ENCODE measurements at places on chromosomes 3 and 15.

- DNase-seq: no peak
These were observed 6.8 kb downstream of the USP4 start for GRCh38 chr3:49333091-49333490.

DNA sequence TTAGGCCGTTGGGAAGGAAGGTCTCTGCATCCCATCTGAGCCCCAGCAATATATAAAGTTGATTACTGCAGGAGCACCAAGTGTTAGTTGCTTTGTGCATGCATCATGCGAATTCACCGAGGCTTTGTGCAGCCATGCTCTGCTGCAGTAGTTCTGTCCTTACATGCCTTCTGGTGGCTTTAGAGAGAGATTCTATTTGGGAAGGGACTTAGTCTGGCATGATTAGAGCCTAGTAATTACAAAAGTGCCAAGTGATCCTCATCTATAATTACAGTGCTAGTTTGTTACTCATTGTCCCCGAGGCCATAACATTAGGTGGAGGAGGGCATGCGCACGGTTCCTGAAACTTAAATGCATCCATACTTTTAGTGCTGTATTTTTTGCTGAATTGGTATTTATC is 353.6 kb downstream of the CNTN4 start:
- DNase-seq: no peak

DNA sequence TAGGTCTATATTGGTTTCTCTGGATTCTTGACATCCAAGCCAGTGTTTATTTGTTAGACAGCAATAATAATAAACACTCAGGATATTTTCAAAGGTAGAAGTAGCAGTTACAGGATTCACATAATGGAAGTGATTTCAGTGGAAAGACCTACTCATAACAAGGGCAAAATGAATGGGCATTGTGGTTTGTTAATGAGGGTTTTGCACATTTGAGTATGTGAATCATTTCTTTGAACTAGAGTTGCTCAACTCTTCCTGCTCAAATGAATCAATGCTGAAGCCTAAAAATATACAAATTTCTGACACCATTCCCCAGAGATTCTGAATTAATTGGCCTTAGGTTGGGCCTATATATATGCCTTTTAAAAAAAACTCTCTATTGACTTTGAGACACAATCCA is 4.1 kb upstream of the COL6A5 start:
- DNase-seq: no peak

GRCh38 chr3:58693940-58694850 is 27.6 kb upstream of the FAM3D start:
- no peak for DNase-seq

GRCh38 chr3:96700322-96701315 is 113.8 kb upstream of the EPHA6 start:
- DNase-seq: no peak

DNA sequence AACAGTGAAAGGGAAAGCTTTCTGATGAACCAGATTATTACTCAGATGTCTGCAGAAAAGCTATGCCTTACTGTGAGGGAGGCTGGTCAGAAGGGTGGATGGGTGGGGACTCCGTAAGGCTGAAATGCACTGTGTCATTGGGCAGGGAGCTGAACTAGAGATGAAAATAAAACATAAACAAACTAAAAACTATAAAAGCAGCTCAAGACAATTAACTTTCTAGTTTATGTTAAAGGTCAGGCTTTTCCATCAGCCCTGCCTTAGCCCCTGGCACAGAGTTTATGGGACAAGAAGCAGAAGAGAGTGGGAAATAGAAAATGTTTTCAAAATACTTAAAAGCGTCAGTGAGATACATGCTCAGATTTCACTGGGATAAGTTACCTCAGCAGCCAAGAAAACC is 310.0 kb upstream of the UBE2E2 start:
- DNase-seq: no peak

DNA sequence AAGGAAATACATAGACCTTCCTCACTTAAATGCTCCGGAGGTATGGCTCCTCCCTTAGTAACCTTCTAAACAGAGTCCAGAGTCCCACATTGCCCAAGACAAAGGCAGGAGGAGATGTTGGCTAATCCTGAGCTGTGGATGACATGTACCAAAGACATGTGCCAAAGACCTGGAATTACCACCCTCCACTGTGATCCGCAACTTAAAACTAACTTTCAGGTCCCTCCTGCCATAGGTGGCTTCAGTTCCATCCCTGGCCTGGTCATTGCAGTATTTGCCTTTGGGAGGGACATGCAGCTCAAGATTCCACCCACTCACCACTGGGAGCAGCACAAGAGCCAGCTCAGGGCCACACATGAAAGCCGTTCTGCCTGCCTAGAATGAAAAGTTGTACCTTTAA is 28.0 kb downstream of the MYZAP start:
- DNase-seq: no peak

DNA sequence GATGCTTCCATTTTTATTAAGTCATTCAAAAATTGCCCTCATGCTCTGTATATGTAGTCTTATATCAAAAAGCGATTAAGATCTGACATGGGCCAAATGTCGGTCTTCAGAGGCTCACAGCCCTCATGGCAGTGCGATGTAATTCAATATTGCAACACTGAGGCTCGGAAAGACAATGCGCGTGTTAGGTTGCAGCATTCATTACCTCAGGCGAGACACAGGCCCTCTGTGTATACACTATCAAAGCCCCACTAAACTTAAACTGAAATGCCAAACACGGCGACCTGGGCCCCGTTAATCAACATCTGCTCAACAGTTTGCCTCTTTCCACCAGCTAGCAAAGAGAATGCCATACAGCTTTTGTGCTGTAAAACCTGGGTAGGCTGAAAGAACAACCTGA is 413.4 kb downstream of the ERC2 start:
- no peak for DNase-seq

DNA sequence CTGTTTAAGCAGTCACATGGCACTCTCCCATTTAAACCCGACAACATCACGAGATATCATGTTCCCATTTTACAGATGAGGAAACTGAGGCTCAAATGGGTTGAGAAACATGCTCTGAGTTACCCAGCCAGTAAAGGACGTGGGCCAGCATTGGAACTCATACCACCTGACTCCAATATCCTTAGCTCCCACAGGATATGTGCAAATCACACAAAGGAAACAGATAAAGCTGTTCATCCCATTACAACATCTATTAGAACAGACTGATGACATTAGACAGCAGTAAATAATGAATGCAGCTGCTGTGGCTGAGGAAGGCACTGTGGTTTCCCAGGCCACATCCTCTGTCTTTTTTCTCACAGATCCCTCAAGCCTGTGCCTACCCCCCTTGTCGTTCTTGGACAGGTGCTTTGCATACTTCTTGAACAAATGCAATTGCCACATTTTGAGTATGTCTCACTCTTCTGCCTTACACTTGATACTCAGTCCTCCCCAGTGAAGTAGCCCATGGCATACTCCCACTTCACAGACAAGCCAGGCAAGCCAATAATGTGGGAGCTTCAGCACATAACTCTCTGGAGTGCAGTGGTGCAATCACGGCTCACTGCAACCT is 17.7 kb downstream of the FRMD4B start:
- no peak for DNase-seq

DNA sequence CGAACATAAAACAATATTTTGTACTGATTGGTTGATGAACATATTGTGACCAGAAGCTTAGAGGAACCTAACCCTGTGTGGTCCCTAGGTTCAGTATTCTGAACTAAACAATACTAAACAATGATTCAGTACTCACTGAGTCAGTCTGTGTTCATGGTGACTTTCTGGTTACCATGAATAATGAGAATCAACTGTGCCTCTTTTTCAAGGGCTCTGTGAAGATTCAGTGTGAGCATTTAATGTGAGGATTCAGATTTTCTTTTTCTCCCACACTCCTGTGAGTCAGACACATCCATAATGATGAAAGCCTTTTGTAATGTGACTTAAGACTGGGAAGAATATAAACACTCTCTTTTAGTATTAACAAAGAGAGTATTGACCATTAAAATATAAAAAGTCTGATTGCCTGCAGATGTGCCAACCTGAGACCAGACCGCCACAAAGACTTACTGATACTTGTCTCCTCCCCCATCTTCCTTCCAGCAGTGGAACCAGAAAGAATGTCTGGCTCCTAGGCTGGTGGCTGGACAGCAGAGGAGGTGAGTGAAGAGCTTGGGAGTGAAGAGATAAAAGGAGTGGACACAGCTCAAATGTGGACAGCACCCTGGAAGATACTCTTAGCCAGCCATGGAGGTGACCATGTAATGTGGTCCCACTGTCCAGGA is 17.6 kb upstream of the ACTL6A start:
- DNase-seq: no peak

DNA sequence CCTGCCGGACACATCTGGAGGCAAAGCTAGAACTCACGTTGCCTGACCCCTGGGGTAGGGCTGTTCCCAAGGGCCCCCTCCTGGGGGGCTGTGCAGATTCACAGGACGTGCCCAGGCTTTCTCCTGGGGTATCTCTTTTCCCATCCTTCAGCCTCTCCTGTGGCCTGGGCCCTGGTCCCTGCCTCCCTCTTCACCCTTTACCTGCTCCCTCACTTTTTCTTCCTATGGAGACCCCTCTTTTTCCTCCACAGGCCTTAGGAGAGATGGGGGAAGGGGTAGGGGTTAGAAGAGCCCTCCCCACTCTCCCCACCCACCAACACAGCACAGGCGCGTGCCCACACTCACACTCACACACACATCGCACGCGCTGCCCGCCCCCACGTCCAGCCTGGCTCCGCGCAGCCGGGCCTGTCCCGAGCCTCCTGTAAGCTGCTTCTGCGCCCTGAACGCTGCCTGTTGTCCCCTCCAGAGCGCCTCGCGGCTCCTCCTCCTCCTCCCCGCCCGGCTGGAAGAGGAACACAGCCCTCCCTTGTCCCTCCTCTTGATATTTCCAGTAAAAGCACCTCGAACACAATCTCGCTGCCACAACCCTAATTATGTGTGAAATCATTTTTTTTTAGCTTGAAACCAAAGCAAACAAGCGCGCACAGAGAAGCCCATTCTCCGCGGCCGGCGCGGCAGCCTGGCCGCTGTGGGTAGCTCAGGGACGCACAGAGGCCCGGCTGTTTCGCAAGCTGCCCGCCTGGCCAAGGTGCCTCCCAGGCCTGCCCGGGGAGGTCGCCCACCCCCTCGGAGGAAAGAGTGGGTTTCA is 33.9 kb upstream of the ACAN start:
- DNase-seq: no peak

GRCh38 chr3:188529228-188529627 is 375.3 kb downstream of the LPP start:
- DNase-seq: no peak

DNA sequence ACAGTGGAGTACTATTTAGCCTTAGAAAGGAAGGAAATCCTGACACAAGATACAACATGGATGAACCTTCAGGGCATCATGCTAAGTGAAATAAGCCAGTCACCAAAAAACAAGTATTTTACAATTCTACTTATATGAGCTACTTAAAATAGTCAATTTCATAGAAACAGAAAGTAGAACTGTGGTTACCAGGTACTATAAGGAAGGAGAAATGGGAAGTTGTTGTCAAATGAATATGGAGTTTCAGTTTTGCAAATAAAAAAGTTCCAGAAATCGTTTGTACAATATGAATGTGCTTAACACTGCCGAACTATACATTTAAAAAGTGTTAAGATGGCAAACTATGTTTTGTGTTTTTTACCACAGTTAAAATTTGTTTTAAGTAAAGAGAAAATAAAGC is 26.8 kb downstream of the TRANK1 start:
- DNase-seq: no peak

GRCh38 chr15:20348900-20349773 is 192.5 kb downstream of the GOLGA6L6 start:
- no peak for DNase-seq
